ENCODE measurements at places on chromosomes 12 and 14.

GRCh38 chr12:4213471-4213870 is 60.1 kb upstream of the CCND2 start:
- no peaks in the 10 kb centered on the region for H3K4me1 ChIP-seq
- no peaks in the 10 kb centered on the region for H3K36me3 ChIP-seq
- no peak for DNase-seq
- H3K27me3 ChIP-seq, result peaks cover 5% of the 10 kb centered on the region

DNA sequence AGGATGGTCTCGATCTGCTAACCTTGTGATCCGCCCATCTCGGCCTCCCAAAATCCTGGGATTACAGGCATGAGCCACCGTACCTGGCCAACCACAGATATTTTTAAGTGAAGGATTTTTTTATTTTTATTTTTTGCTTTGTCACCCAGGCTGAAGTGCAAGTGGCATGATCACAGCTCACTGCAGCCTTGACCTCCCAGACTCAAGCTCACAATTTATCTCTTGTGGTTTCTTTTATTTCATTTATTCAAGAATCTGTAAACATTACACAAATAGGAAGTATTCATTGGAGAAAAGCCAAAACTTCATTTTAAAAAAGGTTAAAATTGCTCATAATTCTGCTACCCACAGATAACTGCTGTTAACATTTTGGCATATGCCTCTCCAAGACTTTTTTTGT is 13.3 kb downstream of the MOAP1 start:
- H3K36me3 ChIP-seq, result no peaks in the 10 kb centered on the region
- DNase-seq, result peak; percentile 6
- H3K4me1 ChIP-seq, result no peaks in the 10 kb centered on the region
- H3K27me3 ChIP-seq, result no peaks in the 10 kb centered on the region
- H3K4me3 ChIP-seq, result no peak overlapping the region

DNA sequence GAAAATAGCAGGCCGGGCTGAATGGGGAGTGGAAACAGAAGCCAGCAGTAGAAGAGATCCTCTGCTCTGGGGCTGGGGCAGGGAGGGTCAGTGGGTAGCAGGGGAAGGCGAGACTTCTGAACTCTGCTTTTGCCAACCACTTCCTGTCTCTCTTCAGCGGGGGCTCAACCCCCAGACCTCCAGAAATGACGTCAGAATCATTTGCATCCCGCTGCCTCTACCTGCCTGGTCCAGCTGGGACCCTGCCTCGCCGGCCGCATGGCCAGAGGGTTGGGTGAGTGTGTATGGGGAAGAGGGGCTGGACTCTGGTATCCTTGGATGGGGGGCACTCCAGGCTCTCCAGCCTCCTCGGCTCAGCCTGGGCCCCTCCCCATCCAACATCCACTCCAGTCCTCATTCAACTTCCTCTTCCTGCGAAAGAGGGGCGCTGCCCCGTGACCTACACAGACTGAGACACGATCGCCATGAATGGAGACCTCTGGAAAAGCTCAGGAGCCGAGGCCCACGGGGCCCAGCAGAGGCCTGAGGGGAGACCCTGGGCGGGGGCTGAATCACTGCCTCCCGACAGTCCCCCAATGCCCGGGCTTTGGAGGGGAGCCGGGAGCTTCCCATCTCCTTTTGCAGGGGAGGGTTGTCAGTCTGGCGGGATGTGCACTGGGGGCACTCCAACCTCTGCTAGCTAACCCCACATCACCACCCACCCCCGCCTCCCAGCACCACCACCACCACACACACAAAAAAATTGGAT is 458 bp upstream of the HOXC4 start:
- H3K4me3 ChIP-seq, result peak overlapping the region; percentile 56
- H3K27me3 ChIP-seq, result peaks cover 75% of the 10 kb centered on the region
- H3K4me1 ChIP-seq, result peaks cover 11% of the 10 kb centered on the region
- H3K36me3 ChIP-seq, result no peaks in the 10 kb centered on the region
- DNase-seq, result peak; percentile 56

DNA sequence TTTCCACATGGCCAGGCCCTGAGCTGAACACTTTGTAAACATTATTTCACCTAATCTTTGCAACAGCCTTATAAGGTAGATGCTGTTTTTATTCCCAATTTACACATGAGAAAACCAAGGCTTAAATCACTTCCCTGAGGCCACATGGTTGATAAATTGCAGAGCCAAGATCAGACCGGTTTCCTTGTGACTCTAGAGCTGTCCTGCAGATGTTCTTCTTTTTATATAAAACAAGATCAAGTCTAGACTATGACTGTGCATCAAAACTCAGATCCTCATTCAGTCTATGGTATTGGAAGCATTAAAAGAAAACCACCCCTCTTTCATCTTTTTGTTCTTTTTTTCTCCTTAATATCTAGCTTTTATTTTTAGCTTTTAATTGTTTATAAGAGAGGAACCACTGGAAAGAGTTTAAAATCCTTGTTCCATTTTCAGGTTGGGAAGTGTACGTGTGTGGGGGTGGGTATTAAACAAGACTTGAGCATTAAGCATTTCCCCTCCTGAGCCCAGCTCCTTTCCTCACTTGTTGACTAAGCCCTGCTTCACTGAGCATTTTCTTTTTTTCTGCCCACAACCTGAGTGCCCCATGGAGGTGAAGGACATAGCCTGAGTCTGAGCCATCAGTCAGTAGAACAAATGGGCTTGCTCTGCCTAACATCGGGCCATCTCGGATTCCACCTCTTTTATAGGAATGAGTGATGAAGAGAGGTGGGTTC is 45.4 kb downstream of the GPATCH2L start:
- H3K4me3 ChIP-seq, result no peak overlapping the region
- H3K4me1 ChIP-seq, result no peaks in the 10 kb centered on the region
- H3K36me3 ChIP-seq, result peaks cover 84% of the 10 kb centered on the region
- no peaks in the 10 kb centered on the region for H3K27me3 ChIP-seq
- no peak for DNase-seq

- no peaks in the 10 kb centered on the region for H3K4me1 ChIP-seq
- no peak overlapping the region for H3K4me3 ChIP-seq
- H3K27me3 ChIP-seq, result no peaks in the 10 kb centered on the region
- H3K27ac ChIP-seq, result no peak overlapping the region
- no peak for DNase-seq
Measured at GRCh38 chr12:124327362-124328043, 32.6 kb downstream of the RFLNA start.

All from upper lobe of right lung (tissue), 1 donor.